ENCODE measurements at places on chromosomes 2 and 18. TPM values are rescaled to one million over a fixed set of nuclear protein-coding genes. Genes with fewer than 3 reads are reported as not detected.

DNA sequence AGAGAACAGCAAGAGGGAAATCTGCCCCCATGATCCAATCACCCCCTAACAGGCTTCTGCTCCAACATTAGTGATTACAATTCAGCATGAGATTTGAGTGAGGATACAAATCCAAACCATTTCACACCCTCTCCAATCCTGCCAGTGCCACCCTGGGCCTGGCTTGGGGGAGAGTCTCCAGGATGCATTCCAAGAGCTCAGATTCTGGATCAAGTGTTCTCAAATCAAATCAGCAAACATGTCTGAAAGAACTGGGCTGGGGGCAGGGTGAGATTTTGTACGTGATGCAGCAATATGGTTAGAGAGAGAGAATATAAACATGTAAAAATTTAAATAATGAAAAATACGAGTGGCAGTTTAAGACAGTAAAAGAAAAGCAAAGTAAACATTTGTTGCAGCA lies 2100.9 kb upstream of the CELF4 start:
- DNase-seq, result no peak
- no peaks in the 10 kb centered on the region for H3K4me1 ChIP-seq
- H3K4me3 ChIP-seq, result no peak overlapping the region
- H3K27me3 ChIP-seq, result no peaks in the 10 kb centered on the region
- no peaks in the 10 kb centered on the region for H3K36me3 ChIP-seq

- no peaks in the 10 kb centered on the region for H3K4me1 ChIP-seq
- no peaks in the 10 kb centered on the region for H3K27me3 ChIP-seq
- DNase-seq, result no peak
- no peak overlapping the region for H3K27ac ChIP-seq
- H3K4me3 ChIP-seq, result no peak overlapping the region
- no peaks in the 10 kb centered on the region for H3K36me3 ChIP-seq
Measured at GRCh38 chr2:96684883-96685576, 42.5 kb downstream of the FER1L5 start.

DNA sequence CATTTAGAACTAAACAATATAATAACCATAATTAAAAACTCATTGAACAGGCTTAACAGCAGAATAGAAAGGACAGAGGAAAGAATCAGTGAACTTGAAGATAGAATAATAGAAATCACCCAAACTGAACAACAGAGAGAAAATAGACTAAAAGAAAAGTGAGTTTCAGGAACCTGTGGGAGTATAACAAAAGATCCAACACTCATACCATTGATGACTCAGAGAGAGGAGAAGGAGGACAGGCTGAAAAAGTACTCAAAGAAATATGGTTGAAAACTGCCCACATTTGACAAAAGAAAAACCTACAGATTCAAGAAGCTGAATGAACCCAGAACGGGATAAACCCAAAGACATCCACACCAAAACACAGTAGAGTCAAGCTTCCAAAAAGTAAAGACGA lies 54.2 kb upstream of the FMNL2 start:
- H3K27ac ChIP-seq, result no peak overlapping the region
- no peak overlapping the region for H3K4me3 ChIP-seq

DNA sequence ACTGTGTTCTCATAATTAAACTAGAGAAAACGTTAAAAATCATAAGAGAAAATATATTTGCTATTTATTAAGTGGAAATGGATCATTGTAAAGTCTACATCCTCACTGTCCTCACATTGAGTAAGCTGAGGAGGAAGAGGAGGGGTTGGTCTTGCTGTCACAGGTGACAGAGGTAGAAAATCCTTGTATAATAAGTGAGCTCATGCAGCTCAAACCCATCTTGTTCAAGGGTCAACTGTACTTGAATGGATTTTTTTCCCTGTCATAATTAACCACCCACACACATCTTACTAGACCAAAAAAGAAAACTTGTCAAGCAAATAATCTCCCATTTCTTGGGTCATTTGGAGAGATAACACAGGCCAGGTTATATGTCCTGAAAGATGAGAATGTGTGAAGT lies 231.2 kb downstream of the NEDD4L start:
- H3K27ac ChIP-seq, result no peak overlapping the region
- H3K36me3 ChIP-seq, result peaks cover 7% of the 10 kb centered on the region
- no peaks in the 10 kb centered on the region for H3K27me3 ChIP-seq
- peaks cover 22% of the 10 kb centered on the region for H3K4me1 ChIP-seq
- no peak for DNase-seq

DNA sequence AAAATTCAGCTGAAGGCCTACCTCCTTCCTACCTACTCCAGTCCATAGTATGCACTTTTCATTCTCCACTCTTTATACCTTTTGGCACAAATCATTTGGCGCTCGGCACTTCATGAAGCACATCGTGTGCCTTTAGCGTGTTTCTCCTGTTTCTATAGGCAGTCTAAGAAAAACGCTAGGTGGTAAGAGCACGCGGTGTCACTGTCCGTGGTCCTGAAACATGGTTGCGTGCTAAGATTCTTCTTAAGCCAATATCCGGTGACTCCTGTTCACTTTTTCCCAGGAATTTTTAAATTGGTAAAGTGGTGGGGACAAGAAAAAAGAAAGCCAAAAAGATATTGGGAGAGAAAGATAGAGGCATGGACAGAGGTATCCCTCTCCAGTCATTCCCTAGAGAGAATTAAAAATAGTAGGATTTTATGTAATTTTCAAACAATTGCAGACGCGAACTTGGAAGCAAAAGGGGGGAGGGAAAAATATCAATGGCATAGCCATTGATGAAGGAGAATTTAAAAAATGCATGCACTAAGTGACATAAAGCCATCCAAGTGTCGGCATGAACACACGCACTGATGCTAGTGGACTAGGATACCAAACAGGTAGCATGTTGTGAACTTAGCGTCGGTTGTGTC lies 1.4 kb upstream of the CTNNA2 start:
- H3K36me3 ChIP-seq, result no peaks in the 10 kb centered on the region
- H3K27ac ChIP-seq, result no peak overlapping the region
- H3K4me3 ChIP-seq, result no peak overlapping the region
- peak; percentile 39 for DNase-seq

DNA sequence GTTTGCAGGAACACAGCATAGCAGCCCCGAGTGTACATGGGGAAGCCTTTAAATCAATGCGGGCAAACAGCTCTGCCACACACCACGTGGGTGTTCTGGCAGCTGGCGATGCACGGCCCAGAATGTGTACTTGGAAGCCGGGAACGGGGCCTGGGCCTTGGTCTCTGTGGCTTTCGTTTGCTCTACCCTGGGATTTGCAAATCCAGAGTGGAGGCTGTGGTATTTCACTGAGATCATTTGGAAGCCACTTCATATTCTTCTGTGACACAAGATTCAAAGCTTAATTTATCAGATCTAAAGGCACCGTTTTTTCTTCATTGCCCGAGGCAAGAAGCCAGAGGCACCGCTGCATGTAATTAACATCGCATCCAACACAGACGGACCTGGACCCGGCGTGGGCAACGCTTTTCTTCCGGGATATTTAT lies 246.3 kb upstream of the MYT1L start:
- no peaks in the 10 kb centered on the region for H3K4me1 ChIP-seq
- peaks cover 24% of the 10 kb centered on the region for H3K27me3 ChIP-seq
- no peaks in the 10 kb centered on the region for H3K36me3 ChIP-seq
- H3K27ac ChIP-seq, result no peak overlapping the region

GRCh38 chr2:241741016-241741415 lies 6.6 kb downstream of the D2HGDH start:
- peaks cover 20% of the 10 kb centered on the region for H3K4me1 ChIP-seq
- no peaks in the 10 kb centered on the region for H3K27me3 ChIP-seq
- no peak overlapping the region for H3K4me3 ChIP-seq
- H3K36me3 ChIP-seq, result no peaks in the 10 kb centered on the region

GRCh38 chr2:95004711-95005110 lies 20.8 kb upstream of the MAL start:
- H3K27me3 ChIP-seq, result no peaks in the 10 kb centered on the region
- H3K4me1 ChIP-seq, result no peaks in the 10 kb centered on the region
- H3K4me3 ChIP-seq, result no peak overlapping the region
- H3K27ac ChIP-seq, result no peak overlapping the region
- no peak for DNase-seq

DNA sequence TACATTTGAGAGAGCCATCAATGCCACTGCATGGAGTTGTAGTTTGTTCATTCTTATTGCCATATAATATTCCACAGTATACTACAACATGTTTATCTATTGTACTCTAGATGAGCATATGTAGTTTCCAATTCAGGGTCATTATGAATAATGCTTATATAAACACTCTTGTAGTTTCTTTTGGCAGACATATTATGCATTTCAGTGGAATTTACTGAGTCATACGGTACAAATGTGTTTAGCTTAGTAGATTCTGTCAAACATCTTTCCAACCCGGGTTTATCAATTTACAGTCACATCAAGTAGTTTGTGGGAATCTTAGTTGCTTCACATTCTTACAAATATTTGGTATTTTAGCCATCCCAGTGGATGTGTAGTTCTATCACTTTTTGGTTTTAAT lies 161.1 kb downstream of the KCNH7 start:
- peak; percentile 55 for DNase-seq
- 0 out of 2 replicates have a peak, but pooled peaks cover 4% of the 10 kb centered on the region for H3K27me3 ChIP-seq
- no peaks in the 10 kb centered on the region for H3K4me1 ChIP-seq
- H3K4me3 ChIP-seq, result no peak overlapping the region
- H3K36me3 ChIP-seq, result no peaks in the 10 kb centered on the region
- no peak overlapping the region for H3K27ac ChIP-seq

DNA sequence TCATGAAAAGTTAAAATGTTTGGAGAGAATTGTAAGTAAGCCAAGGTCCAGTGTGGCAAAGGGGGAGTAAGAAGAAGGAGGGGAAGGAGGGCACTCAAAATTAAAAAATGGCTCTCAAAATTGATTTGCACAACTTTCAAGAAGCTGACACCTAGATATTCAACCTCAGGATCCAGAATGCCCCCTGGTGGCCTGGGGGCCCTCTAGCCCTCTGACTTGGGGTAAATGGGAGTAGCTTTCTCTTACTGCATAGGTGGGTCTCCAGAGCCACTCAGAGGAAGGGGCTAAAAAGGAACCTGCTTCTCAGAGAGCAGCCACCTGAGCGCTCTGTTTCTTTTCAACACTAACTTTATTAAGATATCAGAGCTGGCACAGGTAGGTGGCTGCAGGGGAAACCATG lies 968.5 kb downstream of the BCL11A start:
- no peaks in the 10 kb centered on the region for H3K36me3 ChIP-seq
- no peak overlapping the region for H3K27ac ChIP-seq
- no peak for DNase-seq
- no peak overlapping the region for H3K4me3 ChIP-seq
- H3K4me1 ChIP-seq, result no peaks in the 10 kb centered on the region

DNA sequence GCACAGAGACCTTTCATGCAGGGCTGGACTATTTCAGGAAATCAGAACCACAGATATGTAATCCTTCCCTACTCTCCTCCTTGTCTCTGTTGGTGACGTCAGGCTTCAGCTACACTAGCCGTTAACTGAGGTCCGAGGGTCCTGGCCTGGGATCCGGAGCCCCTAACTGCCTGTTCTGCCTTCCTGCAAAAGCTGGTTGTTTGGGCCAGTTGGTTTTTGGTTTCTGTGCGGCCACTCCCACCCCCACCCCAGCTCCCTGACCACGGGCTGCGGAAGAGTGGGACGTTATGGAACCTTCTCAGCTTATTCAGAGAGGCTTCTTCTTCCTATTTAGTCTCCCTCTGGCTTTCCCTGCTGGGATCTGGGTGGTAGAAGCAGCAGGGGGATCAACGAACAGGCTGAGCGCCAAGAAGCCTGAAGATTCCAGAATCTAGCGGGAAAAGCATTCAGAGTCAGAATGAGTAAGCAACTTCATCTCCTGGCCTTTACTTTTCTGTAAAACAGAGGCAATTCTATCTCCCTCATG lies 49.3 kb upstream of the ROCK2 start:
- no peaks in the 10 kb centered on the region for H3K36me3 ChIP-seq
- DNase-seq, result no peak
- no peak overlapping the region for H3K4me3 ChIP-seq
- H3K27ac ChIP-seq, result no peak overlapping the region
- H3K27me3 ChIP-seq, result no peaks in the 10 kb centered on the region

GRCh38 chr2:125405816-125406215 lies 1250.1 kb upstream of the GYPC start:
- peak; percentile 81 for DNase-seq
- H3K4me3 ChIP-seq, result no peak overlapping the region
- H3K27me3 ChIP-seq, result no peaks in the 10 kb centered on the region
- H3K4me1 ChIP-seq, result peaks cover 4% of the 10 kb centered on the region
- H3K36me3 ChIP-seq, result no peaks in the 10 kb centered on the region
- H3K27ac ChIP-seq, result no peak overlapping the region

- H3K36me3 ChIP-seq, result peaks cover 27% of the 10 kb centered on the region
- peaks cover 60% of the 10 kb centered on the region for H3K4me1 ChIP-seq
- 0 out of 2 replicates have a peak overlapping the region, but pooled peaks have one; percentile 5 for H3K4me3 ChIP-seq
- DNase-seq, result peak; percentile 84
- H3K27ac ChIP-seq, result peak overlapping the region; percentile 78
Measured at GRCh38 chr2:65316072-65316471, 88.4 kb downstream of the ACTR2 start.

DNA sequence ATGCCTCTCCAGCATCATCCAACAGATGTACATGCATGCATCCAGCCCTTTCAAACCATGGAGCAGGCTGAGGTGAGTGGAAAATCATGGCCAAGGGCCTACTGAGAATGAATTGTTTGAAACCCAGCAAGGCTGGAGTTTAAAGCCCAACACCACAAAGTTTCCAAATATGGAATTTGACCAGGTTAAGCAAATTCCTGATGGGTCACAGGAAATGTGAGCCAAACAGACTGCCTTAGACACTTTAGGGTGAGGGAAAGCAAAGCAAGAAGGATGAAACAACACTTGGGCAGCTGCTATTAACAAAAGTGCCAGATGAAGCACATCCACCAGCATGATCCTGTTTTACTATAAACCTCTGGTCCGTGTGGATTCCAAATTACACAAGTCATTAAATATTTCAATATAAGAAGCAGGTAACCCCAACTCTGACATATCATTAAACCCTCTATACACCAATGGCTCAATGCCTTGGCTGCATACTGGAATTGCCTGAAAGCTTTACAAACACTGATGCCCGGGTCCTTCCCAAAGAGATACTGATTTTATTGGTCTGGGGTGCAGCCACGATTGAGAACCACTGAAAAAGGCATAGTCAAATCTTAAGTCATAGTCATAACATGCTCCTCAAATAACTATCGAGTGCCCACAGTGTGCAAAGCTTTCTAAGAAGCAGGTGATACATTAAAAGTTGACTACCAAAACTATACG lies 9.1 kb downstream of the KLF7 start:
- H3K27ac ChIP-seq, result no peak overlapping the region
- no peaks in the 10 kb centered on the region for H3K27me3 ChIP-seq
- DNase-seq, result no peak
- H3K4me3 ChIP-seq, result no peak overlapping the region
- peaks cover 36% of the 10 kb centered on the region for H3K4me1 ChIP-seq

- no peak overlapping the region for H3K4me3 ChIP-seq
- H3K4me1 ChIP-seq, result no peaks in the 10 kb centered on the region
- H3K36me3 ChIP-seq, result no peaks in the 10 kb centered on the region
- H3K27me3 ChIP-seq, result 0 out of 2 replicates have a peak, but pooled peaks cover 10% of the 10 kb centered on the region
- DNase-seq, result peak; percentile 23
- H3K27ac ChIP-seq, result no peak overlapping the region
Measured at GRCh38 chr2:199624958-199625357, 167.2 kb upstream of the SATB2 start.

TMEM169 gene
- not detected for total RNA-seq

ALLC gene
- not detected for total RNA-seq

MARS2 gene
- 8.3 TPM for total RNA-seq

RNF152 gene
- 2.8 TPM for total RNA-seq

CFAP65 gene
- 0.18 TPM for total RNA-seq

TMEM37 gene
- 0.26 TPM for total RNA-seq

SOWAHC gene
- 27.4 TPM for total RNA-seq

CSRNP3 gene
- total RNA-seq, result 8.3 TPM

RAMP1 gene
- 248 TPM for total RNA-seq

RRM2 gene
- total RNA-seq, result 229 TPM

KIF5C gene
- total RNA-seq, result 7.3 TPM

VWC2L gene
- not detected for total RNA-seq

ARMC9 gene
- total RNA-seq, result 23.4 TPM

SLC40A1 gene
- 13.4 TPM for total RNA-seq

ALPP gene
- total RNA-seq, result 14.4 TPM

Measured in PC-3 (cell line).